ENCODE measurements at places on chromosomes 6 and 20. TPM values are rescaled to one million over a fixed set of nuclear protein-coding genes. Genes with fewer than 3 reads are reported as not detected.

The CDH26 gene
- not detected for total RNA-seq

The TFAP2C gene
- 0.44 TPM for total RNA-seq

The ULBP1 gene
- 0.86 TPM for total RNA-seq

The EDN3 gene
- 0.14 TPM for total RNA-seq

The UBD gene
- total RNA-seq, result not detected

The UQCC2 gene
- 12.6 TPM for total RNA-seq

The EDN1 gene
- total RNA-seq, result 0.88 TPM

The SEL1L2 gene
- total RNA-seq, result not detected

The MYT1 gene
- not detected for total RNA-seq

The MMP24 gene
- total RNA-seq, result 0.43 TPM

Data from placental pericyte (primary cell).